NCI-H1694 (cell line): ENCODE measurements at places on chromosomes 11 and 22.

GRCh38 chr11:19714022-19714386 is 1.4 kb downstream of the NAV2 start:
- DNase-seq = no peak

GRCh38 chr22:30557243-30557642 is 10.7 kb upstream of the SEC14L6 start:
- no peak for DNase-seq

- no peak for DNase-seq
Observed at GRCh38 chr11:91163619-91164451, 941.0 kb upstream of the CHORDC1 start.

GRCh38 chr11:114762408-114762807 is 84.1 kb downstream of the NXPE2 start:
- no peak for DNase-seq

- no peak for DNase-seq
Observed at GRCh38 chr11:128595221-128595620, 7.9 kb upstream of the ETS1 start.

GRCh38 chr11:68173926-68174325 is 39.2 kb downstream of the KMT5B start:
- DNase-seq = no peak

- no peak for DNase-seq
Observed at GRCh38 chr11:110173811-110174644, 80.8 kb downstream of the ZC3H12C start.

DNA sequence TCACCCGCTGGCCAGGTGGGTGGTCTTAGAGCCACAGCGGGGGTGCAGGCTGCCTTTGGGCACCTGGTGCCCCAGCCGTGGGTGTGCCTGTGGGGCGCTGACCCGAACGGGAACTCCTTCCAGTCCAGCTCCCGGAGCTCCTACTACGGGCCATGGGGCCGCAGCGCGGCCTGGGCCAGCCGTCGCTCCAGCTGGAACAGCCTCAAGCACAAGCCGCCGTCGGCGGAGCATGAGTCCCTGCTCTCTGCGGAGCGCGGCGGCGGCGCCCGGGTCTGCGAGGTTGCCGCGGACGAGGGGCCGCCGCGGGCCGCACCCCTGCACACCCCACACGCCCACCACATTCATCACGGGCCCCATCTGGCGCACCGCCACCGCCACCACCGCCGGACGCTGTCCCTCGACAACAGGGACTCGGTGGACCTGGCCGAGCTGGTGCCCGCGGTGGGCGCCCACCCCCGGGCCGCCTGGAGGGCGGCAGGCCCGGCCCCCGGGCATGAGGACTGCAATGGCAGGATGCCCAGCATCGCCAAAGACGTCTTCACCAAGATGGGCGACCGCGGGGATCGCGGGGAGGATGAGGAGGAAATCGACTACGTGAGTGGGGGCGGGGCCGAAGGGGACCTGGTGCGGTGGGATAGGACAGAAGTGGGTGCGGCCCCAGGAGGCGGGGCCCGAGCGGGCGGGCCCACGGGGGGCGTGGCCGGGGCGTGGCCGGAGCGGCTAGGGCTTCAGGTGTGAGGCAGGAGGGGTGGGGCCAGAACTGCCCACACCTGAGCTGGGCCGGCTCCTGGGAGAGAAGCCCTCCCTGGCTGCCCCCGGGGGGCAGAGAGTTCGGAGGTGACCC is 91.5 kb downstream of the CACNA1I start:
- no peak for DNase-seq

- no peak for DNase-seq
Observed at GRCh38 chr22:24184057-24184798, 2.9 kb downstream of the SUSD2 start.

DNA sequence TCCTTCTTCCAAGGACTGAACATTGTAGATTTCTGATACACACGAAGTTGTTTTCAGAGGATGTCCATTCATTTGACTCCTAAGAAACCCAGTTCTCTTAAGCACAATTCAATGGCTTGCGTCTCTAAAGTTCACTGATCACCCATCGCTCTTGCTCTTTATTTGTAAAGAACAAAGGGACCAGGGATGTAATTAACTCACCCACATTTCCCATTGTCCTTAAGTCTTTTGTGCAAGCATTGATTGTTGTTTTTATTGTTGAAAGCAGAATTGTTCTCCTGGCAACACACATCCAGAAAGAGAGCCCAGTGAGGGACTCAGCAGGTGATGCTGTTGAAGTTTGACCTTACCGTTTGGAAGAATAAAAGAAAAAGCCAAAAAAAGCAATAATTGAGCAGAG is 59.2 kb downstream of the SPON1 start:
- DNase-seq = no peak

GRCh38 chr11:11211888-11212287 is 141.2 kb downstream of the CSNK2A3 start:
- DNase-seq = peak; percentile 10

DNA sequence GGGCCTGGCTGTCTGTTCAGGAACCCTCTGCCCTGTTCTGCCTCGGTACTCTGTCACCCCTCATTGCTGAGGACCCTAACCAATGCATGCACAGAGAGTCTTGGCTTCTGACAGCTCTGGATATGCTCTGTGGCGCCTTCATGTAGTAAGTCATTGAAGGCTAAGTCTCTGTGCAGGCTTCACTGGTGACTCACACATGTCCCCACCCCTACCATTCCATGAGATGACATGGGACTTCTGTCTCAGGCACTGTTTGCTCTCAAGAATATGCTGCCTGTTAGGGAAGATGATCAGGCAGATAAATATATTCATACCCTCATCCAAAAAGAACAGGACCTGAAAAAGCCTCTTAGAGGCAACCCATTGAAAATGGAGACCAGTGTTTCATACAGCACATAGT is 43.6 kb upstream of the HORMAD2 start:
- no peak for DNase-seq

- no peak for DNase-seq
Observed at GRCh38 chr22:49417833-49418232, 409.8 kb downstream of the BRD1 start.

- DNase-seq = no peak
Observed at GRCh38 chr11:61671527-61671926, 8.7 kb upstream of the DAGLA start.

GRCh38 chr11:117838901-117839300 is 14.4 kb upstream of the FXYD2 start:
- DNase-seq = no peak

GRCh38 chr22:34986523-34986922 is 79.4 kb upstream of the ISX start:
- no peak for DNase-seq

GRCh38 chr11:111395081-111395480 is 16.0 kb upstream of the POU2AF1 start:
- DNase-seq = no peak

DNA sequence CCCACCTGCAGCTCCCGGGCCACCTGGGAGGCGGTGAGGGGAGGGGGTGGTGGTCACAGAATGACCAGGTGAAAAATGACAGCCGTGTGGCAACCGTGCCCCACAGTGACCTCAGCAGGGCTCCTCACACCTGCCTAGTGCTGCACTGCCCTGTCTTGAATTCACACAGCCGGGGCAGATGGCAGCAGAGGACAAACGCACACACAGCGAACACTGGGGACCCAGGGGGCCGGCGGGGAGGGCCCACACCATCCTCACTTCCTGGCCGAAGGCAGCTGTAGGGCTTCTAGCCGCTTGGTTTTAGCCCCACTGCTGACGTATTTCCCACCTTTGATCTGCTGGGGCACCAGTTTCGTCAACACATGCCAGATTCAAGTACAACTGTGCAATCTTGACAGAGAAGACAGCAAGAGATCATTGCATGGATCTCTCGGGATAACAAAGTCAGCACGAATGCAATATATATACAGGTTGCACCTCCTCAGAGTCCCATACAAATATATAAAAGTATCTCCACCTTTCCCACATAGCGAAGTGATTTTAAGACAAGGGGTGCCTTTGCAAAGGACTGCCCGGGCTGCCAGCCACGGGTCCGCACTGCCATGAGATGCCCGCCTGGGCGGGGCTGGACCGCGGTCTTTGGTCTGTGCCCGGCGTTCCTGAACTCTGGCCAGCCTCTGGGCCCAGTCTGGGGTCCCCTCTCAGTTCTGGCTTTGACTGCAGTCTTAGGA is 26.9 kb downstream of the TRMU start:
- DNase-seq = no peak

GRCh38 chr22:32333769-32334659 is 23.7 kb upstream of the RFPL3 start:
- no peak for DNase-seq

DNA sequence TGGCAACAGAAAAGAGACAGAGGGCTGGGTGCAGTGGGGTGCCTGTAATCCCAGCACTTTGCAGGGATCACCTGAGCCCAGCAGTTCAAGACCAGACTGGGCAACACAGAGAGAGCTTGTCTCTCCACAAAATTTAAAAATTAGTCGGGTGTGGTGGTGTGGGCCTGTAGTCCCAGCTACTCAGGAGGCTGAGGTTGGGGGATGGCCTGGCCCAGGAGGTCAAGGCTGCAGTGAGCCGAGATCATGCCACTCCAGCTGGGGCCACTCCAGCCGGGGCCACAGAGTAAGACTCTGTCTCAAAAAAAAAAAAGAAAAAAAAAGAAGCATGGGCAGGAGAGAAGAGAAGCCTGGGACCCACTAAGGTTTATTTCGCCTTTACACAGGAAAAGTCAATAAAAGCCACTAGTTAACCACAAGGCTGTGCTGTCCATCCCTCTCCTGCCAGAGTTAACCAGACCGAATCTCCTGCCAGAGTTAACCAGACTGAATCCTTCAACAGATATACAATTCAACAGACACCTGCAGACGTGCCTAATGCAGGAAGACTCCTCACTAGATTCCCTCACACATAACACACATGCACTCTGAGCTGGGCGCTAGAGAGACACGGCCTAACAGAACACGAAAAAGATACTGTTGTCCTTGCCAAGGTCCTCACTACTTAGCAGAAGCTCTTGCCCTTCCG is 29.8 kb downstream of the MICAL3 start:
- no peak for DNase-seq

DNA sequence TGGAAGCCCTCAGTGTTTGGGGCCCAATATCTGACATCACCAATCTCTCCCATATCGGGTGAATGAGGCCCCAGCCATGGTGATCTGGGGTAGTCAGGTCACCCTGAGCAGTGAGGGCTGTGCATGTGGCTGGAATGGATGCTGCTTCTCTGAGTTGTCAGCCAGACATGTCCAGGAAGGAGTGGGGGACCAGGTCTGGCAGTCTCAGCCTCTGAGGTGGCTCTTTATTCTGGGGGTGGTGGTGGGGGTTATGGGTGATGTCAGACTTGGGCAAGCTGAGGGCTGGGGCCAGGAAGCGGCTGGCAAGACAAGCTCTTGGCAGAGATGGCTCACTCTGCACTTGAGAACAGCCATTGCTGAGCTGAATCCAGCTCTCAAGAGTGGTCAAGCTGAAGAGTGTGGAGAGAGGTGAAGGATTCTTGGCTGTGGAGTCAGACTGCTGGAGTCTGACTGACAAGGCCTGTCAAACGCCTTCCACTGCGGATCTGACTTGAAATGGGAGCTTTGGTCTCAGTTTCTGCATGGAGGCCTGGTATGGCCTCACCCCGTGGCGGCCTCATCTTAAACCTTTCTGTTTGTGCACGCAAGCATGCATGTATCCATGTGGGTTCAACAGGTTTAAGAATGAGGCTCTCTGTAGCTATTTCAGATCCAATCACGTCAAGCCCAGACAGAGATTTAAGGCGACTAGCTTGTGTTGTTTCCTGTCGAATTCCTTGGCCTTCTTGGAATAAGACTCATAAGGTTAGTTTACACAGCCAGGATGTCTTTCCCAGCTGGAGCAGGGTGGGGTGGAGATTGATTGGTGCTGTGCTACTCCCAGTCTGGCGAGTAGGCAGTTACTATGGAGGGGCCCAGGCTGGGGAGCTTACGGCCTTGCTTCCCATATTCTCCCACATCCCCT is 83.9 kb upstream of the TIMP3 start:
- no peak for DNase-seq

- DNase-seq = no peak
Observed at GRCh38 chr22:23773483-23774113, 949 bp downstream of the MMP11 start.

DNA sequence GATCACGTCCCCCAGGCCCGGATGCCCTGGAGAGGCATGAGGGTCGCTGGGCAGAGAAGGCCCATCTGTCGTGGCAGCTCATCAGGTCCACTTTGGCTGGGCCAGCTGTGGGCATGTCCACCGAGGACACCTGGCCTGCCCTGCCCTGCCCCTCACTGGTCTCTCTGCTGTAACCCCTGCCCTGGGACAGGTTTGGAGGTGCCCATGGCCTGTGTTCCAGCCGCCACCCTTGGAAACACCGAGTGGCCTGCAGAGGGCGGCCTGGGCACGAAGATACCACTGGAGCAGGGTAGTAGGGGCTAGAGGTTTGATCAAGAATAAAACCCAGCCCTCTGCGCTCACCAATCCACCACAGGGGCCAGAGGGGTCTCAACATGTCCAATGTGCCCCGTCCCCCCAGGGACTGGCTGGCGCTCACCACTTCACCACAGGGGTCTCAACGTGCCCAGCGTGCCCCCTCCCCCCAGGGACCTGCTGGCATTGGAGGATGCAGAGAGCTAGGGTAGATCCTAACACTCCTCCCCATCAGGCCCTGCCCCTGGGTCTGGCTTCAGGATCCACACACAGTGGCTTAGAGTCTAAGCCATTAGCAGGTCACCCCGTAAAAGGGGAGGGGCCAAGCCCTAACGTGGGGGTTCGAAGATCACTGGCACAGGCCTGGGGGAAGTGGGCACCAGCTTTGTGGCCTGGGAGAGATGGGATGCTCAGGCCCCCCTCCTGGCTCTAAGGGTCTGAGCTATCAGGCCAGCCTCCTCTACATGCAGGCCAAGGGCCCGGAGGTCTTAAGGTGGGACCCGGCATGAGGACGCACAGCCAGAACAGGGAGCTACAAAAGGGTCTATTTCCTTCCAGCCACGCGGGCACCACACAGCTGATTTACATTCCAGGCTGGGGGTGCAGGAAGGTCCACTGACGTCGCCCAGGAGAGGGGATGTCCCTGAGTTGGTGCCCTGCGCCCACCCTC is 1.3 kb upstream of the HDAC10 start:
- DNase-seq = peak; percentile 76

- DNase-seq = no peak
Observed at GRCh38 chr11:126354631-126355323, 709 bp upstream of the ST3GAL4 start.

DNA sequence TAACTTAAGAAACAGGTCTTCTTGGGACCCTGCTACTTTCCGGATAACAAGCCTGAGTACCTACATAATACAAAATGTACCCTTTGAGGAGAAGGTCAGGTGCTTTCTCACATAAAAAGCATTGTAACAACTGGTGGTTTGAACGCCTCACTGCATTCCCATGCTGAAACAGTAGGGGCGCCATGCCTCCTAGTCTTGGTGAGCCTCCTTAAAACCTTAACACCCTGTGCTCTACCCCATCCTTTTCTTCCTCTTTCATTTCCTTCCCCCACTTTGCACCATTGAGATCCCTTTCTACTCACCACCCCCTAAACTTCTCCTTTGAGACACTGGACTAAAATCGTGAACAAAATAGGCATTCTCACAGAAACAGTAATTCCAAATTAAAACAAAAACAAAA is 729.3 kb downstream of the NTM start:
- no peak for DNase-seq

- DNase-seq = no peak
Observed at GRCh38 chr11:6345366-6345765, 25.1 kb upstream of the CAVIN3 start.

GRCh38 chr22:26271427-26271826 is 102.2 kb downstream of the SEZ6L start:
- DNase-seq = no peak

GRCh38 chr22:39765661-39766060 is 127.9 kb downstream of the ENTHD1 start:
- no peak for DNase-seq

- DNase-seq = no peak
Observed at GRCh38 chr22:49609207-49609876, 218.3 kb downstream of the BRD1 start.
